SIG-M5 (cell line): ENCODE measurements at places on chromosomes 4 and X.
A peak's percentile ranks its signal among the peaks of the same experiment; 100 is the strongest.

GRCh38 chrX:136157187-136157586, 9.9 kb downstream of the FHL1 start:
- no peak for DNase-seq

- no peak for DNase-seq
Observed at GRCh38 chrX:2484721-2485648, 15.8 kb downstream of the DHRSX start.

GRCh38 chrX:23854945-23855344, 52.8 kb downstream of the APOO start:
- DNase-seq = no peak

- DNase-seq = no peak
Observed at GRCh38 chr4:78692822-78693170, 83.4 kb upstream of the BMP2K start.

GRCh38 chrX:47178337-47178736, 15.3 kb upstream of the UBA1 start:
- no peak for DNase-seq

- no peak for DNase-seq
Observed at GRCh38 chr4:152269448-152270191, 266.3 kb downstream of the FBXW7 start.

DNA sequence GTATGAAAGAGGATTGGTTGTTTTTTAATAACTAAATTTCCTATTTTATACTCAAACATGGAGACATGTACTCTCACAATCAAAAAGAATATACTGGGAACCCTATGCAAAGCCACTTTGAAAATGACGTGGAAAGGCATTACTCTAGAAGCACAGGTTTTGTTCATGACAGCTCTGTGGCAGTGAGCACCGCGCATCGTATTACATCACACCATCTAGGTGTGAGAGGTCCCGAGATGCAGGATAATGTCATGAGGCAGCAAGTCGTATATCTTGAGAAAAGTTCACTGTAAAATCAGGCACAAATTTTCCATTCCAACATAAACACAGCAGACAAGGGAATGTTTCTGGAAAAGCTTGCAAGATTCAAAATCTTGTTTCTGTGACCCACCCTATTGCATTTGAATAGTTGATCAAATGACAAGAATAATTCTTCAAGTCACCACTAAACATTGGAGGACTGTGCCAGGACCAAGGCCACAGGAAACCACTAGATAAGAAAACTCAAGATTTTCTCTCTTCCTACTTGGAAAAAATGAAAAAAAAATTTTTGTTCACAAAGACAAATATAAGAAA, 127.6 kb downstream of the LDB2 start:
- DNase-seq = no peak

DNA sequence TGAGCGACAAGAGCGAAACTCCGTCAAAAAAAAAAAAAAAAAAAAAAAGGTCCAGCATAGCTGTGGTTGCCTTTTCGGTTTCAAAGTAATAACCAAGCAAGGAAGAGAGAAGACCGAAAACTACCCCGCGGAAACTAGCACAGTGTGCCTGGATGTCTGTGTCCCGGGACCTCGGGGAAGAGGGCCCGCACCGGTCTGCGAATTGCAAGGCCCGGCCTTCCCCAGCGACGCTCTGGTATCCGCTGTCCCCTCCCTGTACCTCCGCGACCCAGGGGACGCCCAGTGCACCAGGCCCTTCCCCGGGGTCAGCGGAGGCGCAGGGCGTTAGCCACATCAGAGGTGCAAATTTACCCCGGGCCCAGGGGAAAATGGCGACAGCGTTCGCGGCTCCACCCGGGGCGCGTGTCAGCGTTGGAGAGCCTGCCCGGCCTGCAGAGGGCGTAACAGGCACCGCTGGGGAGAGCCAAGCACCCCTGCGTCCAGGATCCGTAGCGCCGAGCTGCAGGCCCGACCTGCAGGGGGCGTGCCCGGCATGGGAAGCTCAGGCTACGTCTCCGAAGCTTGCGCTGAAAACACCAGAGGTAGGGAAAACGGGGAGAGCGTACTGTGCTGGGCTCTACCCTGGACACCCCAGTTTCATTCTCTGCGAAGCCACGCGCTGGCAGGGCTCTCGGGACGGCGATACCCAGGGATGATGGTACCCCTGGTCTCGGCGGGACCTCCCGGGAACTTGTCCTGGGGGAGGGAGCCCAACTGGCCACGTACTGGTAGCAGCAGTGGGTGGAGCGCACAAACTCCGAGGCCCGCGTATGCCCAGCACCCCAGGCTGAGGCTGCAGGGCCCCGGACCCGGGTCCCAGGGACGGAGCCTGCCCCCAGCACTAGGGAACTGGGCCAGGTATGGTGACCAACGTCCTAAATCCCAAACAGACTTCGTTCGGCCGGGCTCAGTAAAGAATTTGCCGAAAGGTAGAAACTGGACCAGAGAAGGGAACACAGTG, 16.2 kb downstream of the NKX6-1 start:
- no peak for DNase-seq

DNA sequence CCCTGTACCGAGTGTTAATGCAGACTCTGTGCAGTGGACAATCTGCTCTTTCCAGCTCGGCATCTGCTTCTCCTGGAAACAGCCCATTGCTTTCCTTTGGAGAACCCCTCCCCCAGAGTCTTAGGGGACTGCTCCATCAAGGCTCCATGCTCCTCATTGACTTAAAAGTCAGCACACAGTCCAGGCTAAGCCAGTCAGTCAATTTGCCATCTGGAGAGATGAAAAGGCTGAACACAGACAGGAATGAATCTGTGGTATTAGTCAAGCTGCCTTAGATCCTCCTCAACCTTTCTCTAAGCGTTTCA, 20.3 kb downstream of the ATP8A1 start:
- no peak for DNase-seq

- no peak for DNase-seq
Observed at GRCh38 chr4:135277068-135277979, 1075.7 kb upstream of the PABPC4L start.

DNA sequence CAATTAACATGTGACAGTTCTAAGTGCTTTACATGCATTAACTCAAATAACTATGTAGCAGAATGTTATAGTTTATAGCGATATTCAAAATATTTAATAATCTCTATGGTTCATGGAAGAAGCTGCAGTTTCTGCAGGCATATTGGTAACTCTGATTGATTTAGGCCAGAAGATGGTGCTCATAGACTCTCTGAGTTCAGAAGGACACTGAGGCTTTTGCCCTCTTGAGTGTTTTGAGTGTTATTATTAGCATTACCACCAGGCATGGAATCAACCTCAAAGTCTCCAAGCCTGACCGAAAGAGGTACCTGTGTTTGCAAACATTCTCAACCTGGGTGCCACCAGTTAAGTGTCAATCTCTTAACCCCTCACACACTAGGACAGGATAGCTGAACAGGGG, 792.3 kb upstream of the PCDH7 start:
- DNase-seq = no peak

- DNase-seq = no peak
Observed at GRCh38 chr4:126404549-126404948, 1089.8 kb downstream of the FAT4 start.

- no peak for DNase-seq
Observed at GRCh38 chrX:36071061-36071460, 151.5 kb downstream of the CFAP47 start.

GRCh38 chr4:84915396-84915780, 51.1 kb downstream of the WDFY3 start:
- no peak for DNase-seq

DNA sequence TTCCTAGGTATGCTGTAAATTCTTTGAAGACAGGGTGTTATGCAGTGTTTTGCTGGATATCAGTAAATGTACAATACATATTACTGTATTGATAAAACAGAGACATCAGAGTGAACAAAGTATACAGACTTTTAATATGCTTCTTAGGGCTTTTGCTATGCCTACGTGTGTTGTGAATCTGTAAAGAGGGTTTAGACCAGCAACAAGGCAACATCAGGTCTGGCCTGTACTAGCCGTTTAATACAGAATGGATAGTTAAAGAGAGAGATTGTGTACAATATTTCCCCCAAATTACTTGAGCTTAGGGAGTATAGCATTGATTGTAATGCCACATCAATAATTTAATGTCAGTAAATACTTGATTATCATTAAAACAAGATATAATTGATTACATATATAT, 75.2 kb downstream of the PAQR3 start:
- no peak for DNase-seq

DNA sequence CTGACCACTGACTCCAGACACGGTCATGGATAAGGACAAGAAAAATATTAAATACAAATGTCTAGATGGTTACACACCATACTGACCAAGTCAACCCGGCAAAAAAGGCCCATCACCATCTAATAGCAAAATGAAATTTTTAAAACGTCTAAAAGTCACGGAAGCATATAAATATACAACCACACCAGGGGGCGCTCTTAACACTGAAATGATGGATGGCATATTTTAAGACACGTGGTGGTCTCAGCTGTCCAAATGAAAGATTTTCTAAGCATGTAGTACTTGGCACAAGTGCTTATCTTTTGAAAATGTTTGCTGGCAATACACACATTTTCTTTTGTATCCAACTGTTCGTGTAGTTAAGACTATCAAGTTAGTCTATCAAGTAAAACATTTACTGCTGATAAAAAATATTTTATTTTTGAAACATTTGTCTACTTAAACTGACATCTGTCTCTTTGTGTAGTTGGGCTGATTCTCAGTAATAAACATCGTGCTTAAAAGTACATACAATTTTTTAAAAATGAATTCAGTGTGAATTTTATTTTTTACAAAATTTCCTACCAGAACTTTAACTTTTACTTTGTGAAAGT, 64.6 kb downstream of the COX7B2 start:
- no peak for DNase-seq

DNA sequence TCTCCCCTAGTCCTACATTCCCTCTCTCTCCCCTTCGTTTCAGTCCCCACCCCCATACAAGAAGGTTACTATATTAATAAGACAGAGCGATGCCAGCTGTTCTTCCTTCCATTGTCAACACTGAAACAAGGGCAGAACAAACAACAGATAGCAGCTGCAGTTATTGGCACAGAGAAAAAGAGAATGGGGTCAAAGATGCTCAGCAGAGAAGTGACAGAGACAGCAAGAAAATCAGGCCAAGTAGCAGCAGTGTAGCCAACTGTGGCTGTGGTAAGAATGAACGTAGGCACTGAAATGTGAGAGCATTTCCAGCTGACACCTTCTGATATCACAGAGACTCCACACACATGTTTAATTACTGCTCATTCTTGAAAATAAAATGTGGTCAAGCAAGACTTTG, 641.8 kb downstream of the FSTL5 start:
- no peak for DNase-seq

DNA sequence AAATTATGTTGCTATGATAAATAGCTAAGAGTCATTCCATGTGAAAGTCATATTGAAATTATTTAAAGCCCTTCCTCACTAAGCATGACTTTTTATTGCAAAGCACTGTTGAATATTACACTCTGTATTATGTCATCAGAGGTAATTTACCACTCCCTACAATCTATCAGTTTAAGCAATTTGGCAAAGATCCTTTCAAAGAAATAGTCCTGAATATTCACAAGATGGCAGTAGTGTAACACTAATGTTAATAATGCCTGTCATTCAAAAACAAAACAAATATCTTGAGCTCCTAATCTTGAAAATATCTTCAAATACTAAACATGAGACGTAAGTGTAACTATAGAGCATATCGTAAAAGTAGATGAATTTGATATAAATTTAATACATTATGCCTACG, 208.6 kb upstream of the TECRL start:
- no peak for DNase-seq

- no peak for DNase-seq
Observed at GRCh38 chr4:85391071-85391470, 83.9 kb upstream of the ARHGAP24 start.

DNA sequence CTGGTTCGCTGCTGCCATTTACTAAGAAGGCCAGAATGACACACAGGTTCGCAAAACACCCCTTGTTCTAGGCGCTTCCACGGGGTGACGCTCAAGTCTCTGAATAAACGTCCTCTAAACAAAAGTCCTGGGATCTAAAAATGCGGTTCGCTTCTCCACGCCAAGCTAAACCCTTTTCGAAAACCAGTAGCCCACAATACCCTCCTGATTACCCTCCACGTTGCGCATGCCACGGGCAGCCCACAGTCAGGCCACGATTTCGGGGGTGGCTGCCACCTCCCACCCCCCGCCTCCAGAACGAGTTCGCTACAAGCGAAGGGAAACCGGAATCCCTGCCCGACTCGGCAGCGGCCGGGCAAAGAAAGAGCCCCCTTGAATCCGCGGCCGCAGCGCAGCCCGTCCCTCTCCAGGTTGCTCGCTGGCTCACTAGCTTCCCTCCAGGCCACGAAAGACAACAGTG, 423 bp downstream of the RPL39 start:
- no peak for DNase-seq

GRCh38 chrX:68183612-68184214, 249.6 kb downstream of the OPHN1 start:
- no peak for DNase-seq

GRCh38 chr4:84530454-84530853, 31.4 kb upstream of the NKX6-1 start:
- DNase-seq = no peak

DNA sequence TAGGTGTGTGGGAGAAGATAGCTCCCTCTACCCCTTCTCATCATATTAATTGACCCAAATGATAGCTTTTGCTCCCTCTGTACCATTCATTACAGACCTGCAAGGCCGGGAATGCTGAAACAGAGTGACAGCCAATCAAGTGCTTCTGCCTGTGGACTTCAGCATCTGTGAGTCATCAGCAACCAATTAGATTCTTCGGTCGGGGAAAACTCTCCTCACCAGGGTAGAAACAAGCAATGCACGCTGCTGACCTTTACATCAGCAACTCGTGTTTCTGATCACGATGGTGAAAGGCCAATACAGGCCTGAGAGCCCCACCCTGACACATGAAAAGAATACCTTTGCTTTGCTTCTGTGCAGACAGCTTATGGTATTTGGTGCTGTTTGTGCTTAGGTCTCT, 347.2 kb upstream of the DDX53 start:
- no peak for DNase-seq

GRCh38 chrX:150761176-150761818, 68.1 kb downstream of the MTMR1 start:
- no peak for DNase-seq

DNA sequence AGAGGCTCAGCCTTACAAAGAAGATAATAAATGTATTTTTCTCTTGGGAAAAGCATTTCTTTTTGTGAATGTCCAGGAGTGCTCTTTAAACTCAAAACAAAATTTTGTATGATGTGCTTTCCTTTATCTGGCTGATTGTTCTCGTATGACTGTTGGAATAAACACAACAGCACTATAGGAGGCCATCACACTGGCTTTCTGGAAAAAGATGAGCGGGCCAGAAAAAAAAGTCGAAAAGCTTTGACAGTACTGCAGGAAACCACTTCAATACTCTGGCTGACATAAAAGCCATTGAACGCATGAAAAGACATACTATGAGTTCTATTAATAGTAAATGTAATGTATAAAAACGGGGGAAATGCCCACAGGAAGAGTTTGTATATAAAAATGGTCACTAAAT, 64.7 kb upstream of the CTSO start:
- DNase-seq = no peak

- DNase-seq = no peak
Observed at GRCh38 chr4:85777908-85778631, 303.1 kb downstream of the ARHGAP24 start.

GRCh38 chrX:153973127-153974002, 811 bp downstream of the TMEM187 start:
- DNase-seq = no peak

GRCh38 chr4:53676402-53676871, 85.2 kb upstream of the LNX1 start:
- peak; percentile 14 for DNase-seq
